Osteocyte (in vitro differentiated cells): ENCODE measurements at places on chromosomes 16 and 17.

DNA sequence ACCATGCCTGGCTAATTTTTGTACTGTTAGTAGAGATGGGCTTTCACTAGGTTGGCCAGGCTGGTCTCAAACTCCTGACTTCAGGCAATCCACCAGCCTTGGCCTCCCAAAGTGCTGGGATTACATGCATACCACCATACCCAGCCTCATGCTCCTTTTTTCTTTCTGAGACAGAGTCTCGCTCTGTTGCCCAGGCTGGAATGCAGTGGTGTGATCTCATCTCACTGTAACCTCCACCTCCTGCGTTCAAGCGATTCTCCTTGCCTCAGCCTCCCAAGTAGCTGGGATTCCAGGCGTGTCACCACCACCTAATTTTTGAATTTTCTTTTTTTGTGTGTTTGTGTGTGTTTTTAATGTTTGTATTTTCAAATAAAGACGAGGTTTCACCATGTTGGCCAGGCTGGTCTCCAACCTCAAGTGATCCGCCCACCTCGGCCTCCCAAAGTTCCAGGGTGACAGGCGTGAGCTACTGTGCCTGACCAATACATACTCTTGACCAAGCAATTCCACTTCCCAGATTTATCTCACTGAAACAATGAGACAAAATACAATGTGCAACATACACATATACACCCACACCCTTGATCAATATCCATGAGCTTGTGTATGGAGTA lies 5.0 kb downstream of the GRB2 start:
- DNase-seq = no peak

DNA sequence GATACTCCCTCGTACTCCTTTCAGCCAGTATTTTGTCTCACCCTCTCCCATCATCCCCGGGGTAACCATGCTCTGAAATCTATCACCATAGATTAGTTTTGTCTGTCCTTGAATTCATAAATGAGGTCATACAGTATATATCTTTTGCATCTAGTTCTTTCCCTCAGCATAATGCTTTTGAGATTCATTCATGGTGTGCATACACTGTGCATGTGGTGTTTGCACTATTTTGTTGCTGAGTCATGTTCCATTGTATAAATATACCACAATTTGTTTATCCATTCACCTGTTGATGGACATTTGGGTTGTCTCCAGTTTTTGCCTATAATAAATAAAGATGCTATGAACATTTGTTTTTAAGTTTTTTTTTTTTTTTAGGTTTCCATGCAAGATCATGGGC lies 34.2 kb upstream of the NLRP1 start:
- DNase-seq = no peak

DNA sequence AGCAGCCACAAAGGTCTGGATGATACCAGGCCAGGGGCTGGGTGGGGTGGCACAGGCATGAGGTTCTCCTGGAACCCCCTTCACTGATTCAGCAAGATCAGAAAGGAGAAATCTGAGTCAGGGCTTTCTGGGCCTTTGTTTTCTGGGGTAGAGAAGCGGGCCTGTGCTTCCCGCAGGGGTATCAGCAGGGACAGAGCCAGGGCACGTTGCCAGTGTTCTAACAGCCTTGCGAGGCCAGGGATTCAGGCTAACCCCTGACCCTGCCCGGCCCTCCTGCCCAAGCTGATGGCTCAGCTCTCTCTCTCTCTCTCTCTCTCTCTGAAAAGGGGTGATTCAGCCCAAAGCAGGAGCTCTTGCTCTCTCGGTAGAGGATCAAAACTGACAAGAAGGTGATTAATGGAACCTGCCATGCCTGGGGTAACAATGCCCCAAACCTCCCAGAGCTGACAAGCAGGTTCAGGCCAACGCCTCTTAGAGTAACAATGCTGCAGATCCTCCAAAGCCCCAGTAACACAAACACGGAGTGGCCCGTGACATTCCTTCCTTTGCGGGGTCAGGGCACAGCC lies 2.0 kb upstream of the KRT13 start:
- DNase-seq = no peak

GRCh38 chr17:66169839-66170238 lies 22.1 kb downstream of the CEP112 start:
- DNase-seq = no peak

- no peak for DNase-seq
Observed at GRCh38 chr16:49050607-49051006, 231.0 kb downstream of the CBLN1 start.

DNA sequence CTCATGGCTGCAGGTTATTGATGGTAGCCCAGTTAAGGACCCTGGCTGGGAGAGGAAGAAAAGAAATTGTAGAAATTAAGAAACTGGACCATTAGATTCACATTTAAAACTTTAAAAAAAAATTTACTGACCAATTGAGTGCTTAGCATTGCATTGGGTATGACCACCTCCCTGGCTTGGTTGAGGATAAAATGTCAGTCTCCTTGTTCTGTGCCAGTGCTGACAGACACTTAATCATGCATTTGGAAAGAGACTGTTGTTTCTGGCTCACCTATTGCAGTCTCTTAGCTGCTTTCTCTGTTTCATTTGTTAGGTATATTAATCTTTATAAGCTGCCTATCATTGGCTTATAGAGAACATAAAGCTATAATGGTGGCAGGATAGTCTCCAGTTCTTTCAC lies 1.7 kb downstream of the MYH1 start:
- DNase-seq = no peak

DNA sequence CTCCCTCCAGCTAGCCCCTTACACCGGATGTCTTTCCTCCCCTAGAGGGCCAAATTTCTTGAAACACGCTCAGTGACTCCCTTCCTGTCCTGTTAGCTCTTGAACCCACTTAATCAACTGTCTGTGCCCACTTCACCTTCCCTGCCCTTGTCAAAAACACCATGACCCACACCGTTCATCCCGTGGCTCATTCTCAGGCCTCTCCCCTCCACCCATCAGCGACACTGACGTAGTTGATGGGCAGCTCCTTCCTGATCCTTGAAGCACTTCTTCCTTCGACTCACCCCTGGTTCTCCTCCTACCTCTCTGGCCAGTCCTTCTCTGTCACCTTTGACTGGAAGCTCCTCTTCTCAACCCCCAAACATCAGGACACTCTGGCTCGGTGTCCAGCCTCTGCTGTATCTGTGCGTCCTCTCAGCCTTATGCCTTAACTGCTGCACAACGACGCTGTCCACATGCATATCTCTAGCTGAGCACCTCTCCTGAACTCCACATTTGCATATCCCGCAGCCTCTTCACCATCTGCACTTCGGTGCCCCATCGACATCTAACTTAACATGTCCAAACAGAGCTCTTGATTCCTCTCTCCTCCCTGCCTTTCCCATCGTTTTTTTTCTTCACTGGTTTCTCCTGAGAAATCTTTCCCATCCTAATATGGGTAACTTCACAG lies 39.3 kb upstream of the CCDC182 start:
- no peak for DNase-seq

- no peak for DNase-seq
Observed at GRCh38 chr17:49227436-49228261, 2.9 kb downstream of the PHOSPHO1 start.

DNA sequence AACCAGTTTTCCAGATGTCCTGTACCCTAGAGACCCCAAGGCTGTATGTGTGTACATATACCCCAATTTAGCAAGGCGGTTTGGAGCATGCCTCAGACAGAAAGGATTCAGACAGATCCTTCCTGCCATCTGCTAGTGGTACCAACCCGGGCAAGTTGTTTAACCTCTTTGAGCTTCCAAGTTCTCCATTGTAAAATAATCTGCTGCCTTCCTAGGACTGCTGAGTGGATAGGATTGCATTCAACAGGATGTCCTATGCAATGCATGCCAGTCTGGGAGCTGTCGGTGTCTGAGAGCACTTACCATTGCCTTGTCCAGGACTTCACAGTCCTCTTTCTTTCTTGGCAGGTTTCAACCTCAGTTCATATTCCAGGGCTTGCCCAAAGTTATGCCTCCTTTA lies 1.9 kb downstream of the CDH13 start:
- DNase-seq = no peak

DNA sequence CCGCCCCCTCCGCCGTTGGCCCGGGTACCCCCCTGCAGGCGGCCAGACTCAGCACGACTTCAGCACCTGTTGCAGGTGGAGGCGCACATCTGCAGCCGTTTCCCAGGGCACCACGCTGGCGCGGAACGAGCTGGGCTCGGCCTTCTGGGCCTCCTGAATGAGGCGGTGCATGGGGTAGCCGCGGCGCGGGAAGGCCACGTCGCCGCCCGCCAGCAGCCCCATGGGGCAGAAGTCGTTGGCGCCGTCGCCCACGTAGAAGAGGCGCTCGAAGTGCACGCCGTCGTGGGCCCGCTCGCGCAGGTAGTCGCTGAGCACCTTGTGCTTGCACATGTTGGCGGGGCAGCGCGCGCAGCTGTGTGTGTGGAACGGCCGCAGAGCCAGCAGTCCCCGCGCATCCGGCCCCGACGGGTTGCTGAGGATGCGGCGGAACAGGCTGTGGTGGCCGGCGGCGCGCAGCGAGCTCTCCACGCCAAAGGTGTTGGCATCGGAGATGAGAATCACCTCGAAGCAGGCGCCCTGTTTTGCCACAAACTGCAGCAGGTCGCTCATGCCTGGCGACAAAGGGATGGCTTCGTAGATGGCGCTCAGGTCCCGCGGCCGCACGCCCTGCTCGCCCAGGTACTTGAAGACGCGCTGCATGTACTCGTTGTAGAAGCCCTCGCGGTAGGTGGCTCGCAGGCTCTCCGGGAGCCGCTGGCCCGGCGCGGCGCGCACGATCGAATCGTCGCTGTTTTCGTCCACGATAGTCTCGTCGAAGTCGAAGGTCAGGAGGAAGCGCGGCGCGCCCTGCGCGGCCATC lies 6.2 kb downstream of the PHOSPHO1 start:
- DNase-seq = no peak

DNA sequence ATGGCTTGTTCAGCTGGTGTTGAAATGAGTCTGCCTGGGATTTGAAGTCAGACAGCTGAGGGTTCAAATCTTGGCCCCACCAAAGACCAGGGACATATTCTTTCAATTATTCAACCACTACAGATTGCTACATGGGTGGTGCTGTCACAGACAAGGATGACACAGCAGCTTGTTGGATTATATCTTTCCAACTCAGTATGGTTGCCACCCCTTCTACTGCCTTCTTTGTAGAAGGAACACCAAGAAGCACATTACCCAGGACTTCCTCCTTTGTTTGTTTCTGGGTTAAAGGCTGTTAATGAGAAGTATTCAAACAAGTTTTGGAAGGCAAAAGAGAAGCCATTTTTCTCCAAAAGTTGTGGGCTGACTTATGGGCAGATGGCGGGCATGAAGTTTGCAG lies 78.6 kb downstream of the COPRS start:
- no peak for DNase-seq

GRCh38 chr17:81285179-81285878 lies 9.8 kb downstream of the SLC38A10 start:
- no peak for DNase-seq

- DNase-seq = no peak
Observed at GRCh38 chr17:53822764-53823163, at the start of gene KIF2B. TSS of gene KIF2B (plus strand) at chr17:53822927. CDS start at chr17:53823034, 107 bp downstream.

GRCh38 chr17:65409381-65409780 lies 152.1 kb downstream of the AXIN2 start:
- DNase-seq = no peak

DNA sequence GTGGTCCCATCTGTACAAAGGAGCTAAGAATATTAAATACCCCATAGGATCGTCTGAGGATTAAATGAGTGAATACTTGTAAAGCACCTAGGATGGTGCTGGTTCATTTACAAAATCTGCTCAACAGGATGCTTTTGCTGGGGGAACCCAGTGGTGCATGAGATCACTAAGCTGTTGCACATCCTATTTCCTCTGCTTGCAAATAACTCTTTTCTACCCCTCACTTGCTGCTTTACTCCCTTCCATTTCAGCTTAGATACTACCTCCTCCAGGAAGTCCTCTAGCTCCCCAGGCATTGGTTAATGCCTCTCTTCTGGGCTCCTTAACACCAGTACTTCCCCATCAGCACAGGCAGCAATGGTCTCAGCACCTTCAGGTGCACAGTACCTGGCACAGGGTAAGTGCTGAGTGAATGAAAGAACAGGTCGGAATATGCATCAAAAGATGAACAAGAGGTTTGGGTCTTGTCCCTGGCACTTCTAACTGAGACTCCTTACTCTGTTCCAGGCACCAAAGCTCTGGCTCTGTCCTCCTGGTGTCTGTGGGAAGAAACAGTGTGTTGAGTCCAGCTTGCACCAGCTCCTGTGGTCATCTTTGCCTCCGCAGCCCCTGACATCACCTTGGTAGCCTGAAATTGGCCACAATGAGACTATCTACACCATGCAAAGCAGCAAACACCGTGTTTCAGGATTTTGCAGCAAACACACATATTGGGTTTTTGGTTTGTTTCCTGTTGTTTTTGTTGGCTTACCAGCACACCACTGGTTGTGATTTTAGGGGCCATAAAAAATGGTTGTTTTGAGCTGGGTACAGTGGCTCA lies 24.1 kb upstream of the IL21R start:
- DNase-seq = no peak

DNA sequence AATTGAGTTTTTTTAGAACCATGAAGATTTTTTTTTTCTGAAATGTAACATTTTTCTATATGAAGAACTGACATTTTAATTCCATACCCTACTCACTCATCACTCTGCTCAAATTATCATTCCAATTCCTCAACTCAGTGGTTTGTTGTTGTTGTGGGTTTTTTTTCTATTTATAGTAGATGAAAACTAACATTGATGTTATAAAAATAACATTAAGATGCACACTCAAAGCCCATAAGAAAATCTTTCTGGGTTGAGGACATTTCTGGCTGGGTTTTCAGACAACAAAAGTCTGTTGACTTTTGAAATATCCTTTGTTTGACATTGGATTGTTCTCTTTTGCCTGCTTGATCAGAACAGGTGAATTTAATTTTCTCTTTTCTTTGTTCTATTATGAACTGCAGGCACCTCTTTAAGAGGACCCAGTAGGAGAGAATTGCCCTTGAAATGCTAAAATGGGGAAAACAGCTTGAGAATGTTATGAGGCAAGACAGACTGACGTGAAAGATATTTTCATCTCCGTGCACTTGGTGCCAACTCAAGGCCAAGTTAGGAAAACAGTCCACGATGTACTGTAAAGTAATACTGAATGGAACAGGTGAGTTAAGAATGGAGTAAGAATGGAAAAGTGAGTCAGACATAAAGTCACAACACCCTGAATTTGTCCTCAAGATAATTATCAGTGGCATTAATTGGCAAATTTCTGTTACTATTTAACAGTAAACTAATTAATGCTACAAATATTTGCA lies 16.1 kb upstream of the ABCA5 start:
- no peak for DNase-seq

GRCh38 chr17:49789243-49789578 lies 730 bp downstream of the KAT7 start:
- no peak for DNase-seq

- no peak for DNase-seq
Observed at GRCh38 chr17:64264891-64265290, 1.8 kb upstream of the TEX2 start.

- DNase-seq = no peak
Observed at GRCh38 chr17:71933306-71933705, 187.5 kb upstream of the SOX9 start.

GRCh38 chr17:45168991-45169752 lies 7.5 kb downstream of the HEXIM2 start:
- DNase-seq = no peak

DNA sequence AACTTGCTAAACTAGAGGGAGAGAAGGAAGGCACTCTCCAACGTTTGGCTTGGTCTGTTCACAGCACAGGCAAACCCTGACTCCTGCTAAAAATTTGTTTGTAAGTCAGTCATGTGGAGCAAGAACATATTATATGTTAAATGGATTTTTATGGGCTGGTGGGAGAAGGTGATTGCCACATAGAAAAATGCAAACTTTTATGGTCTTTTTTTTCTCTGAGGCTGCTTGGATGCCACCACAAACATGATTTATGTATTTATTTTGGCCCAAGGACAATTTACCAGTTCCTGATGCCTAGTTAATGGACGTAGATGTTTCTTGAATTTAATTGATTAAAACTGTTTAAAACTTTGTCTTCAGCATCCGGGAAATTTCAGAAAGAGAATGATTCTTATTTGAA lies 274.2 kb upstream of the MYOCD start:
- DNase-seq = no peak
